ENCODE measurements at places on chromosomes 3 and 15.

GRCh38 chr15:79644091-79644490 is 212.0 kb downstream of the MINAR1 start:
- no peaks in the 10 kb centered on the region for H3K27me3 ChIP-seq
- no peaks in the 10 kb centered on the region for H3K36me3 ChIP-seq
- DNase-seq = no peak
- no peak overlapping the region for H3K4me3 ChIP-seq

DNA sequence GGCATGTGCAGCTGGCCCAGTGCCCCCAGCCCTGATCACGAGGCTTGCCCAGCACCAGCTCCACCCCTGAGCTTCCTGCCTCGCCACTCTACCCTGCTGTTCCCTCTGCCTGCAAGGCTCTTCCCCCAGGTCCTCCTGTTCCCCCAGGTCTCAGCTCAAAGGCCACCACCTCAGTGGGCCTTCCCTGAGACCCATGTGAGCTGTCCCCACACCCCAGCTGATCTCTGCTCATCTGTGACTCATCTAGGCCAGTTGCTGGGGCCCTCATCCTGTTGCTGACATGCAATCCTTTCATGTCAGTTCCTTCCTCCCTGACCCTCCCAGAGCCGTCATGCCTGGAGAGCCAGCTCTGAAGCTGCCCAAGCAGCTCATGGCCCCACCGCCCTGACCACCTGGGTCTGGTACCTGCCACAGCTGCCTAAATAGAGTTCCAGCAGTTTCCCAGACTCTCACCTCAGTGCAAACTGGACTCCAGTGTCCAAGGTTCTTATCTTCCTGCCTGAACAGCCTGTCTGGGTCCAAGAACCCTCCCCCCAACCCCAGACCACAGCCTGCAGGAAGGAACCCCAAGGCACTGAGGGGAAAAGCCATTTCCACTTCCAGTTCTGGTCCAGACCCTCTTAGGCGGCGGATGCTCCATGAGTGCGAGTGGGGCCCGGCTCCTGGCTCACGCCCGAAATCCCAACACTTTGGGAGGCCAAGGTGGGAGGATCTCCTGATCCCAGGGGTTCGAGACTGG is 116.6 kb upstream of the IQSEC1 start:
- no peaks in the 10 kb centered on the region for H3K27me3 ChIP-seq
- H3K27ac ChIP-seq = no peak overlapping the region
- no peak overlapping the region for H3K4me3 ChIP-seq
- peaks cover 6% of the 10 kb centered on the region for H3K4me1 ChIP-seq
- H3K36me3 ChIP-seq = no peaks in the 10 kb centered on the region

GRCh38 chr3:157467200-157467599 is 30.6 kb downstream of the PTX3 start:
- no peak for DNase-seq
- H3K4me1 ChIP-seq = no peaks in the 10 kb centered on the region
- H3K36me3 ChIP-seq = no peaks in the 10 kb centered on the region
- H3K27ac ChIP-seq = no peak overlapping the region
- no peaks in the 10 kb centered on the region for H3K27me3 ChIP-seq

DNA sequence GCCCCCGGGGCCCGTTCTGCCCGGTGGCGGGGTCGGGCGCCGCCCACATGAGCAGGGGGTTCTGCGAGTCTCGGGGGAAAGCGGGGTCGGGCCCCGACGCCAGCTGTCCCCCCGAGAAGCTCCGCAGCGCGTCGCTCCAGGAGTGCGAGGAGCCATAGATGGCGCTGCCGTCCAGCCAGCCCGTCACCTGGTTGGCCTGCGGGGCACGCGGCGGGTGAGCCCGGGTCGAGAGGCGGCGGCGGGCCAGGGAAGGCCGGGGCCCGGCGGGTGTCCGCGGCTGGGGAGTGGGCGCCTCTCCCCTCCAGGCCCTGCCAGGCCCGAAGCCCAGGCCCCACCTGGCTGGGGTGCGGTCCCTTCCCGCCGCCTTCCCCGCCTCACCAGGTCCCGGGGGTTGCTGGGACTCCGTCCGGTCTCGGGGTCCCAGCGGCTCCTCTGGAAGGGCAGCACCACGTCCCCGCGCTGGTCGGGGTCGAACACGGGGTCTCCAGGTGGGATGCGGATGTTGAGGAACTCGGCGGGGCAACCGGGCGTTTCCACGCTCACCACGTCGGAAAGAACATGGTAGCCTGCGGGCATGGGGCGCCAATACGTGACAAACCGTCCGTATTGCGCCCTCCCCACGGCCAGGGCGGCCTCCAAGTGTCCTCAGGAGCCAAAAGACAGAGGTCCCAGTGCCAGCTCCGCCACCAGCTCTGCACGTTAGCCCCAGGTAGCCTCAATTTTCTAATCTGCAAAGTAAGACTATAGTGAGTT is 2.4 kb downstream of the DUOX2 start:
- H3K27ac ChIP-seq = no peak overlapping the region
- no peaks in the 10 kb centered on the region for H3K36me3 ChIP-seq
- DNase-seq = no peak
- no peak overlapping the region for H3K4me3 ChIP-seq

DNA sequence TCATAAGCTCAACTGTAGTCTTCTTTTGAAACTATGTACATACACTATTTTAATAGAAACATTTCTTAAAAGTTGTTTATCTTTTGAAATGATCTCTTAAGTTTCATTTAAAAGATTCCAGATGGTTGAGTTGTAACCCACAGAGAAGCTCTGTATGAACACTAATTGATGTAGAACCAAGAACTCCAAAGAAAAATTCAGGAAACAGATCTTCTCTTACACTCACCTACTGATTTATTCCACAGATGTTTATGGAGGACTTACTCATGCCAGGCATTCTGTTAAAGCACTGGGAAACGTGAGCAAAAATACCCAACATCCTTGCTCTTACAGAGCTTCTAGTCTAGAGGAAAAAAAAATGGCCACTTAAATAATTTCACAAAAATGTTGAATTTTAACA is 551.1 kb downstream of the NAALADL2 start:
- no peaks in the 10 kb centered on the region for H3K36me3 ChIP-seq
- H3K27ac ChIP-seq = no peak overlapping the region
- H3K27me3 ChIP-seq = no peaks in the 10 kb centered on the region
- H3K4me3 ChIP-seq = no peak overlapping the region

DNA sequence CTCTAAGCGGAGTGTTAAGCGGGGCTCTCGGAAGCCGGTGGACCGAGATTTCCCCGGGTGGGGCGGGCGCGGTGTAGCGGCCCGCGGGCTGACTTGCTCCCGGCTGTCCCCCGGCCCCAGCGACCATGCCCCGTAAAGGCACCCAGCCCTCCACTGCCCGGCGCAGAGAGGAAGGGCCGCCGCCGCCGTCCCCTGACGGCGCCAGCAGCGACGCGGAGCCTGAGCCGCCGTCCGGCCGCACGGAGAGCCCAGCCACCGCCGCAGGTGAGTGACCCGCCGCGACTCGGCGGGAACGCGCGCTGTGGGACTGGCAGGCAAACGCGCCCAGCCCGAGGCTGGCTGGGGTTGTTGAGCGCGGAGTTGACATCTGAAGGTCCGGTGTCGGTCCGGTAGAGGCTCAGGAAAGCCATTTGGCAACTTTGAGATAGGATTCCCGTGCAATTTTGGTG is 1.3 kb downstream of the SMC4 start:
- H3K4me3 ChIP-seq = peak overlapping the region; percentile 80
- no peaks in the 10 kb centered on the region for H3K36me3 ChIP-seq
- H3K27me3 ChIP-seq = no peaks in the 10 kb centered on the region
- H3K4me1 ChIP-seq = peaks cover 20% of the 10 kb centered on the region
- H3K27ac ChIP-seq = peak overlapping the region; percentile 86
- no peak for DNase-seq

- H3K4me1 ChIP-seq = no peaks in the 10 kb centered on the region
- no peak overlapping the region for H3K27ac ChIP-seq
- H3K4me3 ChIP-seq = no peak overlapping the region
- DNase-seq = no peak
These were observed 19.8 kb downstream of the MEGF11 start for GRCh38 chr15:66233487-66234415.

DNA sequence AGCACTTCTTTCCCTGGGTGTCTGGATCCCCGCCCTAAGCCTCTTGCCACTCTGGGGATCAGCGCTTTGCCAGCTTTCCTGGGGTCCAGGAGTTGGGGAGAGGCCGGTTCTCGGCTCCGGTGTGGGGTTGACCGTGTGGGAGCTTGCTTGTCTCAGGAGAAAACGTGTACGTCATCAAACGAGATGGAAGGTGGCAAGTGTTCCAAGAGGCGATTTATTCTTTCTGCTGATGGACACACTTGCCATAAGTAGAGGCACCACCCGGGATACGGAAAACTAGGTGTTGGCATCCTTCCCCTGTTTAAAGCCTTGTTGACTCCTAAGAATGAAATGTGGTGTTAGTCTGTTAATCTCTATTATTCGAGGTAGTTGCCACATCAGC is 295 bp downstream of the ZWILCH start:
- peaks cover 22% of the 10 kb centered on the region for H3K4me1 ChIP-seq
- peak overlapping the region; percentile 92 for H3K4me3 ChIP-seq
- no peaks in the 10 kb centered on the region for H3K27me3 ChIP-seq
- no peaks in the 10 kb centered on the region for H3K36me3 ChIP-seq
- peak overlapping the region; percentile 92 for H3K27ac ChIP-seq
- DNase-seq = no peak

DNA sequence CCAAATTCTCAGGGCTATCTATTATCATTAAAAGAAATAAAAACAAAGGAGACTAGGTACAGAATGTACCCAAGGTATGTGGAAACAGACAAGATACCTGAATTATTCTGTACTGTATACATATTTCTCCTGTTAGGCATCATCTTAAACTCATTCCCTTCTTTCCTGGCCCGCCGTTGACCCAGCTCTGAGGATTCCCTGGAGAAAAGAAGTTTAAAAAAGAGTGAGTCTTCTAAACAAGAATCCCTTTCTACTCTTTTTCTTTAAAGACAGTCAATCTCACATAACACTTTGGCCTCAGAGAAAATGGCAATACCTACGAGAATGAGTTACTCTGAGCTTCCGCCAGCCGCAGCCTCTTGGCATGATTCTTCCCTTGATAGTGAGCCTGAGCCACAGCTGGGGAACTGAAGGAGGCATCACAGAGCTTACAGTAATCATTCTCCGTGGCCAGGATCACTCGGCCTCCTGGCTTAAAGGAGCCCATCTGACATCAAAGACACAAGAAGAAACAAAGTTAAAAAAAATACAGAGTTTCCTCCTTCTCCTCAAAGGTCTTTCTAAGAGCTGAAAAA is 44.2 kb downstream of the ZMAT3 start:
- H3K27me3 ChIP-seq = no peaks in the 10 kb centered on the region
- H3K4me3 ChIP-seq = no peak overlapping the region
- no peak overlapping the region for H3K27ac ChIP-seq
- H3K36me3 ChIP-seq = peaks cover 8% of the 10 kb centered on the region
- DNase-seq = no peak

DNA sequence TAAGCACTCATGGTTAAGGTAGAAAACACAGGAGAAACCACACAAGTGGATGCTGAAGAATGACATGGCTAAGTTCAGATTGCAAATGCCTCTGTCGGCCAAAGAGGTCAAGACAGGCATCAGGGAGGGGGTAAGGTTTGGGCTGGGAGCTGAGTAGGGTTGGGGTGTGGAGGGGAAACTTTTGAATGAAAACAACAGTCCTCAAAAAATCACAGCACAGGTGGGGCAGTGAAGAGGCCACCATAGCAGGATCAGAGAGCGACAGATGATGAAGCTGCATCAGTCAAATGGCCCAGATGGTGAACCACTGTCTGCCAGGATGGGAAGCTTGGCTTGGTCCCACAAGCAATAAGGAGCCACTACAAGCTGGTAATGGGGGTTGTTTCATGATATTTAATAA is 74.9 kb downstream of the ADCY5 start:
- no peak for DNase-seq
- no peak overlapping the region for H3K4me3 ChIP-seq
- no peak overlapping the region for H3K27ac ChIP-seq

DNA sequence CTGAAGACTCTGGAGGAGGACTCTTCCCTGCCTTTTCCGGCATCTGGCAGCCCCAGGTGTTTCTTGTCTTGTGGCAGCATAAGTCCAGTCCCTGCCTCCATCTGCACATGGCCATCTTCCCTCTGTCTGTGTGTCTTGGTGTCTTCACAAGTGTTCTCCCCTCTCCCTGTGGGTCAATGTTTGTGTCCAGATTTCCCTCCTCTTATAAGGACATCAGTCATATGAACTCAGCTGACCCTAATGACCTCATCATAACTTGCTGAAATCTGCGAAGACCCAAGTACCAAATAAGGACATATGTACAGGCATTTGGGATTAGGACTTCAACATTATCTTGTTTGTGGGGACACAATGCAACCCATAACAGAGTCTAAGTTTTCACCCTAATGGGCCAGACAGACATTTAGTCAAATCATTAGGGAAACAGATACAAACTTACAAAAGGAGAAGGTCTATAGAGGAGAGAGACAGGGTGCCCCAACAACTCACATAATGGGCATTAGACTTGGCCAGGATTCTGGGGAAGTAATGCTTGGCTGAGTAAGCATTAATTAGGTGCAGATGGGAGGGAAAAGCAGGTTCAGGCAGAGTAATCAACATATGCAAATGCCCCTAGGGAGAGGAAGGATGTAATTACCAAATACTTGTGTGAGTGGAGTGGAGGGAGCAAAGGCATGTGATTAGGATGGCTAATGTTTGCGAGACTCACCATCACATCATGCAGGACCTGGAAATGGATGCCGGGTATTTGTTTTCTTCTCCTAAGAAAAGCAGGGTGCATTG is 372.8 kb upstream of the TBL1XR1 start:
- no peaks in the 10 kb centered on the region for H3K27me3 ChIP-seq
- no peak for DNase-seq
- H3K27ac ChIP-seq = no peak overlapping the region
- H3K36me3 ChIP-seq = no peaks in the 10 kb centered on the region

GRCh38 chr3:177177749-177178221 is 19.5 kb downstream of the TBL1XR1 start:
- no peak overlapping the region for H3K4me3 ChIP-seq
- H3K4me1 ChIP-seq = peaks cover 39% of the 10 kb centered on the region
- peak overlapping the region; percentile 43 for H3K27ac ChIP-seq
- H3K27me3 ChIP-seq = no peaks in the 10 kb centered on the region
- no peaks in the 10 kb centered on the region for H3K36me3 ChIP-seq

- no peak overlapping the region for H3K4me3 ChIP-seq
- H3K27ac ChIP-seq = no peak overlapping the region
- DNase-seq = no peak
- H3K4me1 ChIP-seq = no peaks in the 10 kb centered on the region
These were observed 9.4 kb upstream of the PARP6 start for GRCh38 chr15:72281713-72282112.

DNA sequence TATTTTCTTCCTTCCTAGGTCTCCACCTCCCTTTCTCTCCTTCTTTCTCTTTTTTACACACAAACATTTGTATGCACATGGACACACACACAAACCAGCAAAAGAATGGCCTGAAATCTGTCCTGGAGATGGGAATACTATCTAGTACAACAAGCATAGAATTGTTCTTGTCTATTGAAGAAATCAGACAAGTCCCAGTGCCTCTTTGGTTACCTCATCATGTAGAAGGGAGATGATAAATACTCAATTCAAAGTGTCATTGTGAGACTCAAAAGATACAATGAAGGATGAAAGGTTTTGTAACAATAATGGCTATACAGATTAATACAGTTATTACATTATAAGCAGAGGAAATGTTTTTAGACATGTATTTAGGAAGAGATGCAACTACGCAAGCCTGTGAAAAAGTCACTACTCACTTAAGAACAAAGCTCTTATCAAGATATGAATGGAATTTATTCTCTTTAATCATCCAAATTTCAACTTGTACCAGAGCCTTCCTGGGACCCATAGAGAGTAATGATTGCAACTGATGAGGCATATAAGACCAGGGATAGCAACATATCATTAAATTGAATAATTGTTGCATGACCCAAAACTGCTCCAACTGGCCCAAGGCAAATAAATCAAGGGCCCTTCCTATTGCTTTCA is 43.2 kb downstream of the P3H2 start:
- no peak for DNase-seq
- H3K4me3 ChIP-seq = no peak overlapping the region
- no peaks in the 10 kb centered on the region for H3K27me3 ChIP-seq
- no peak overlapping the region for H3K27ac ChIP-seq
- H3K4me1 ChIP-seq = no peaks in the 10 kb centered on the region
